ENCODE measurements at places on chromosomes 4 and X.
A peak's percentile ranks its signal among the peaks of the same experiment; 100 is the strongest.

DNA sequence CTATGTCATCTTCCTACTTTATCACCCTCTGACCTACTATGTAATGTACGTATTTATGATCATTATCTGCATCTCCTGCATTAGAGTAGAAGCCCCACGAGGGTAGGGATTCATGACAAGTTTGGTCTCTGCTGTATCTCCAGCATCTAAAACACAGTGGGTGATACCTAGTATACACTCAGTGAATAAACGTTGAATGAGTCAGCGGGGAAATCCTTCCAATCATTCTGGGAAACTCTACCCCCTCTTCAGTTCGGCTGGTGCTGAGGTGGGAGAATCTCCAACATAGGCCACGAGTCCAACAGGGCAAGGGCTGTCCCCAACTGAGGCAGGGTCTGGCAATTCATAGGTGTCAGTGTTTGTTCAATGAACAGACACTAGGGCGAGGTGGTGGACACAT lies 74.4 kb upstream of the EFNB1 start:
- DNase-seq = no peak

GRCh38 chr4:105632599-105632998 lies 75.9 kb downstream of the INTS12 start:
- no peak for DNase-seq

DNA sequence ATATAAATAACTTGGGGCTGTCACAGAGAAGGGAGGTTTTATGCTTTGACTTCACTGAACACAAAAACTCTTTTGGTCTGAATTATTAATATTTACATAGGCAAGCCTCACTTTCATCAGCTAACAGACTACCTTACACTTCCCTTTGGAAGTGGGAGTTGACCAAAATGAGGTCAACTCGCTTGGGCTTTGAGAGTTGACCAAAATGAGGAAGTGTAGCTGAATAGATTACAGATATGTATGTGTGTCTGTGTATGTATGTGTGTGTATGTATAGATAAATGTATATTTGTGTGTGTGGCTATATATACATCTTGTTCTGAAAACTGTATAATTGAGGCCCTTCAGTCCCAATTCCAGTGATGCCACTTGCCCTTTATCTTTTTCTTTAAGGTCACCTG lies 113.3 kb upstream of the IL13RA1 start:
- DNase-seq = no peak

GRCh38 chr4:36446275-36446674 lies 164.9 kb downstream of the DTHD1 start:
- DNase-seq = no peak

GRCh38 chr4:75137302-75137701 lies 204.4 kb downstream of the PARM1 start:
- DNase-seq = no peak

DNA sequence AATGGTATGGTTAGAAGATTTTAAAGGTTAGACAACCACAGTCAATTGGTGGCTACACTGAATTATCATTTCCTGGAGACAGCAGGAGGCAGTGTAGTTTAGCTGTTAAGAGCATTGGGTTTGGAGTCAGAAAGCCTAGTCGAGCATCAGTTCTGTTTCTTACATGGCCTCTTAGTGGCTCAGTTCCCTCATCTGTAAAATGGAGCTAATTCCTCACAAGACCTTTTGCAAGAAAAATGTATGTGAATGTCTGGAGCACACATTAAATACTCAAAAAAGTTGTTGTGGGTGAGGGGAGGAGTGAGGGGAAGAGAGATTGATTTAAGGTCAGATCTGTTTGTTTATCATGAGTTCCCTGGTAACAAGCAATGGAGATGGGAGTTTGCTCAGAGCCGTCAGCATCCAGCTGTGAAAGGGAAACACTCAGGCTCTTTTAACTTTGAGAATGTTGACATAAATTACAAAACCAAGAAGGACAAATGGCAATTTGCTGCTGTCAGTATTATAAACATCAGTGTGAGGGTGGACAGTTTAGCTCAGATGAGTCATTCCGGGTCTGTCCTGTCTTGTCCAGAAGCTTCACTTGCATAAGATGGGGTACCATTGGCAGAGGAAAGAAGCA lies 98.2 kb upstream of the PGRMC2 start:
- peak; percentile 73 for DNase-seq

GRCh38 chrX:15013461-15013860 lies 140.2 kb downstream of the MOSPD2 start:
- DNase-seq = no peak

Measured in fibroblast of skin of right quadriceps (primary cell).